ENCODE measurements at places on chromosomes 12 and 14.

DNA sequence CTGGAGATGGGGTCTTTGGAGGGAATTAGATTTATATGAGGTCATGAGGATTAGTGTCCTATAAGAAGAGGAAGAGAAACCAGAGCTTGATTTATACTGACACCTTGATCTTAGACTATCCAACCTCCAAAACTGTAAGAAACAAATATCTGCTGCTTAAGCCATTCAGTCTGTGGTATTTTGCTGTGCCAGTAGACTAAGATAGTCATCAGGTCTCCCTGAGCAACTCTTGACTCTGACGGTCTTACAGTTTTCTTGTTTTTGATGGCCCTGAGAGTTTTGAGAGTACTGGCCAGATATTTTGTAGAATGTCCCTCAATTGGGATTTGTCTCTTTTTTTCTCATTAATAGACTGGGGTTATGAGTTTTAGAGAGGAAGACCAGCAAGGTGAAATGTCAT lies 51.7 kb downstream of the TSHR start:
- no peak for DNase-seq

GRCh38 chr12:56126732-56127239 lies 1.3 kb upstream of the ESYT1 start:
- DNase-seq = no peak

- peak; percentile 60 for DNase-seq
These were observed 41.8 kb upstream of the HIF1A start for GRCh38 chr14:61653507-61653906.

DNA sequence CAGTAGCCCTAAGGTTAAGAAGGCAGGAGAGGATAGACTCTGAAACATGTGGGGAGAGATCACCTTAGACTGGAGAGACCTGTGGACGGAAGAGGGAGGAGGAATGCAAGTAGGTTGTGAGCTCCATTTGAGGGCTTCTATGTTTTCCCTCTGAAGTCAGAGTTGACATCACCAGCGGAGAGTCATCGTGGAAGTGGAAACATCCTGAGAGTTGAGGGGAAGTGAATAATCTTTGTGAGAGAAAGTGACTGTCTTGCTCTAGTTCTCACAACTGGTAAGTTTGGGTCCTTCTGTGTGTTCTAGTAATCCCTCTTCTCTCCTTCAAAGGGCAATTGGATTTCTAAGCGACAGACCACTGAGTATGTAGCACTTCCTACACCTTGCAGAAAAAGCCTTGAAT lies 103.6 kb upstream of the CCND2 start:
- DNase-seq = no peak

GRCh38 chr12:68236421-68237059 lies 10.9 kb upstream of the IL26 start:
- DNase-seq = peak; percentile 16

DNA sequence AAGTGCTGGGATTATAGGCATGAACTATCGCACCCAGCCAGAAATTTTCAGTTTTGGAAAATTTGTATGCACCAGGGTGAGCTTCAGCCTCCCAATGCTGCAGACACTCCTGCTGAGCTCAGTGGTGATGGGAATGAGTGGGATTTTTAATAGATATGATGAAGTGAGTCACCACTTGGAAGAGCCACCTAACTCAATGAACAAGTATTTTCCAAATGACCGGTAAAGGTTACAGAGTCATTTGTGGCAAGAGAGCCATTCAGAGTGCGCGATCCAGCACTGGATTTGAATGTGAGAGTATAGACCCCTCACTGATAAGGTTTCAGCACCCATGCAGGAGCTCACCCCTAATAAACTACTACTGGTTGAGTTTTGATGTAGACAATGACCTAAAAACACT lies 100.7 kb downstream of the PPP2R5C start:
- no peak for DNase-seq

DNA sequence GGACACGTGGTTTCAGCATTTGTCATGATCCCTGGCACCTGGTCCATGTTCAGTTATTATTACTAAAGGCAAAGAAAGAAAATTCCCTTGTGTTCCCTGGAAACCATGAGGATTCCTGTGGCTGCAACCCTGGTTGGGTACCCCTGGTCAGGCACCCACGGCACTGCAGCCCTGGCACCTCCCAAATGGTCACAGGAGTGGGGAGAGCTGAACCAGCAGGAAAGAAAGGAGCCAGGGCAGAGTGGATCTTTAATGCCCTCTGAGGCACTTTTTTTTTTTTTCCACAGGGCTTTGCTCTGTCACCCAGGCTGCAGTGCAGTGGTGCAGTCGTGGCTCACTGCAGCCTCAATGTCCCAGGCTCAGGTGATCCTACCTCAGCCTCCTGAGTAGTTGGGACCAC lies 17.5 kb downstream of the CINP start:
- DNase-seq = no peak

GRCh38 chr14:77338302-77338701 lies 17.5 kb downstream of the GSTZ1 start:
- DNase-seq = no peak

DNA sequence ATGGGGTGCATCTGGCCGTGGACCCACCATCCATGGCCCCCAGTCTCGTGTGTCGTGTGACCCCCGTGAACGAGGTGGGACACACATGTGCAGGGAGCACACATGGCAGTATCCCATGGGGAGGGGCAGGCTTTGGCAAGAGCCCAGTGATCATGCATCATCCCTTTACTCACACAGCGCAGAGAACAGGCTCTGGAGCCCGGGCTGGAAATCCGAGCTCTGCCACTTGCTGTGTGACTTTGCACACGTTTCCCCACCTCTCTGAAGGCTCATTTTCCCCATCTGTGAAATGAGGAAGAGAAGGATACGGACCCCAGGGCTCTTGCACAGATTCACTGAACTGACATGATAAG lies 119.9 kb downstream of the PHETA1 start:
- no peak for DNase-seq

DNA sequence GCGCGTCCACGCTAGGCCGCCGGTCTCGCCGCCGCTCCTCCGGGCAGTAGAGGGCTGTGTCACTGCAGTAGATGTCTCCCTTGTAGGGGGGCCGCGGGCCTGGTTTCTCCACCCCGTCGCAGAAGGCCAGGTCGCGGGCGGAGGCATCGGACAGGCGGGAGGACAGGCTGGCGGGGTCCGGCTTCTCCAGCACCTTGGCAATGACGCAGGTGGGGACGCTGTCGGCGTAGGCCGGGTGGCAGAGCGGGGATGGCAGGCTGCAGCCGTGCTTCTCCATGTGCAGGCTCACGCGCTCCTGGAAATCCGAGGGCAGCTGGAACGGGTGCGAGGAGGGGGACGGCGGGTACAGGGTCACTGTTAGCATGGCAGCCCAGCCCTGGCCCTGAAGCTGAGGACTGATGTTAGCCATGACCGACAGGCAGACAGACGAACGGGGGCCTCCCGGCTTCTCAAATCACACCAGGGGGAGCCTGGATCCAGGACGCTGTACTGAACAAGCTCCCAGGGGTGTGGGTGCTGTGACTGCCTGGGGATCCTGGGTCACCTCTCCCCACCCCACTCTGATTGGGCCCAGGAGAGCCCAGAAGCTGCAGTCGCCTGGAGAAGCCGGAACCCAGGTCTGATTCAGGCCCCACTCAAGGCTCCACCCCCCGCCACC lies 48.1 kb downstream of the BEGAIN start:
- no peak for DNase-seq

DNA sequence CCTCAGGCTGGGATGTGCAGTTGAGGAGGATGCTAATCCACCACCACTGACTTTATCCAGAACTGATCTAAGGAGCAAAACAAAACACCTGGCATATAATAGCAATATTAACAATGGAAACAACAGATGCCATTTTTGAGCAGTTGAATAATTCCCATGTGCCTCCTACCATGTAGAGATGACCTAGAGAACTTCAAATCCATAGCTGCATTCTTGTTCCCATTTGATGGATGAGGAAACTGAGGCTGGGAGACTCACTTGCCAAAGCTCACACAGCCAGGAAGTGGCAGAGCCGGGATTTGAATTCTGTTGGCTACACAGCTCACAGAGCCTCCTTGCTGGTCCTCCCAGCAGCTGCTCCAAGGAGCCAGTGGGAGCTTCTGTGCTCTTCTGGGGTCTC lies 155.8 kb upstream of the MYL2 start:
- no peak for DNase-seq

- DNase-seq = no peak
These were observed 8.7 kb downstream of the MMP17 start for GRCh38 chr12:131836714-131837397.

GRCh38 chr12:39230086-39230485 lies 212.8 kb downstream of the KIF21A start:
- DNase-seq = no peak

- DNase-seq = peak; percentile 83
These were observed 21.3 kb downstream of the LRRIQ1 start for GRCh38 chr12:85057370-85057963.

- no peak for DNase-seq
These were observed 5.6 kb downstream of the DACT1 start for GRCh38 chr14:58643366-58643765.

GRCh38 chr14:100440207-100440631 lies 117.1 kb downstream of the SLC25A47 start:
- DNase-seq = peak; percentile 78
